Osteoblast (primary cell): ENCODE measurements at places on chromosomes 7 and 10.

GRCh38 chr10:9621216-9621615, 1396.5 kb upstream of the CELF2 start:
- DNase-seq = no peak

DNA sequence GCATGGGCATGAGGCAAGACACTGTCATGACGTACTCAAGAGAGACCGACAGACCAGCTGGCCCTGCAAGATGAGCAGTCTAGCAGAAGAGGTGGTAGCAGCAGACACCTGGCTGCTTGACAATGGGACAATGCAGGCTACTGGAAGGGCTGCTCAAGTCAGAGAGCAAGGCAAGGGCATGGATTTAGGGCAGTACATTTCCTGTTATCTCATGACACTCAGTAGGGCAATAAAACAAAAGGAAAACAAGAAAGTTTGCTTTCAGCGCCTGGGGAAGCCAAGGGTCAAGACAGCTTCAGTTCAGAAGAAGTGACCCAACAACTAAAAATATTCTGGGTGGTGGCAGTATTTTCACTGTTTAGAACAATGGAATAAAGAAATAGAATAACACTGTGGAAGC, 331.8 kb upstream of the PHYHIPL start:
- DNase-seq = no peak

DNA sequence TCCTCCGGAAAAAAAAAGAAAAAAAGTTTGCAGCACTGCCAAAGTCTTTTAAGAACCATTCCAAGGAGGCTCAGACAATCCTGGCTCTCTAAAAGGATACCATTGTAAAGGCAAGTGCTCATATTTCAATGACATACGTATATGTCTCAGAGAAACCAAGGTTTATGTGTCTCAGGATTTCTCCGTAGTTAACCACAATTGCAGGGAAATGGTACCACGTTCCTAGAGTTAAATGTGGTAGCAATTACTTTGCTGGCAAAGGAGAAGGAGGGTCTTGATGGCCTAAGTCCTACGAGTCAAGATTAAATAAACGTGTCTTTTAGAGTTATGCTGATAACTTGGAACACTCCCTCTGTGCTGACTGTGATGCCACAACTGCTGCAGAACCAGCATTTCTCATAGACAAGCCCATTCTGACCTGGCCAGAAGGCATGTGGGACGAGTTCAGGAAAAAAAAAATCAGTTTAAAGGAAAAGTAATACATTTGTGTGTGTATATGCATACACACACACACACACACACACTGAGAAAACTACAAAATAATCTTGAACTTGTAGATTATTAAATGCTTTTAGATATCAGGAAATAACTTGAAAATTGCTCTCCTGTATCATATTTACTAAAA, 245.9 kb downstream of the FGFR2 start:
- no peak for DNase-seq

DNA sequence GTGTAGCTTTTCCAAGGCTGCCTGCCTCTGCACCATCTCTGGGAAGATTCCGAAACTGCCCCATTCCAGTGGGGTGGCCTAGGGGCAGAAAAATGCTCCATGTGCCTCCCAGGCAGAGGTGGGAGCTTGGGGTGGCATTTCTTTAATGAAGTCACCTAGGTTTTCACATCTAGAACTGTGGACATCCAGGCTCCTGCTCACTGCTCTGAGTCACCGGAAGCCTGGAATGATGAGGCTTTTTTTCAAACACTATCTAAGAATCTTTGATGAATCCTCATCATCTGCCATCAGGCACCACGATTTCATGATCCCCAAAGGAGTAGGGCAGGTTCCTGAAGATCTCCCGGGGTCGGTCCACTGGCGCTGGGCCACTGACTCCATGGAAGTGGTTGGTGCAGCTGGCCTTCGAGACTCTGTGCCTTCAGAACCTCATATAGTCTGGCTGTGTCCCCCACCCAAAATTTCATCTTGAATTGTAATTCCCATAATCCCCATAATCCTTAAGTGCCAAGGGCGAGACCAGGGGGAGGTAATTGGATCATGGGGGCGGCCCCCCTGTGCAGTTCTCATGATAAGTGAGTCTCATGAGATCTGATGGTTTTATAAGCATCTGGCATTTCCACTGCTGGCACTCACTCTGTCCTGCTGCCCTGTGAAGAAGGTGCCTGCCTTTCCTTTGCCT, 37.1 kb downstream of the MTURN start:
- no peak for DNase-seq

- no peak for DNase-seq
Observed at GRCh38 chr10:127159648-127160245, 36.6 kb downstream of the INSYN2A start.

DNA sequence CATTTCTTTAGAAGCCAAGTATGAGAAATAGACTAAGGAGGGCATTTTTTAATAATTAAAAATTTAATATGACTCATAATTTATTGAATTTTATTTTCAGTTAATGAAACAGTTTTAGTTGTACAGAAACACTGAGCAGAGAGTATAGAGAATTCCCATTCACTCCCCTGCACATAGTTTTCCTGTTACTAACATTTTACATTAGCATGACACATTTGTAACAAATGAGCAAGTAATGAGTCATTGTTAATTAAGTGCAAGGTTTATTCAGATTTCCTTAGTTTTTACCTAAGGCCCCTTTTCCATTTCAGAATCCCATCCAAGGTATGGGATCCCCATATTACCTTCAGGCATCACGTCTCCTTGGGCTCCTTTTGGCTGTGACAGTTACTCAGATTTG, 271.5 kb upstream of the FZD8 start:
- no peak for DNase-seq

DNA sequence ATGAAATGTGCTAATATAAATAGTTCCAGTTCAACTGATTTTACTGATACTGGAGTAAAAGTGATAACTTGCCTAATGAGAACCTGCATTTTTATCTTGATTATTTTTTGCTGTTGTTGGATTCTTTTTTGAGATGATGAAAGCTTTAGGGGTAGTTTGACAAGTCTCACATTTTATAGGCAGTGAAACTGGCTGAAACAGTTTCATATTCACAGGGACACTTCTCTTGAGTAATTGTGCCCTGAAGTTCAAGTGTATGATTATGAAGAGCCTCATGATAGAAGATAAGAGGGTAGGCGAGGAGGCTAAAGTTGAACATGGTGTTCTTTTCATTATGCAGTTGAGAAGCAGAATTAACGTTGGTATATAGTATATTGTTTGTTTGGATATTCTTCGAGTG, 5.1 kb downstream of the AUTS2 start:
- DNase-seq = no peak

DNA sequence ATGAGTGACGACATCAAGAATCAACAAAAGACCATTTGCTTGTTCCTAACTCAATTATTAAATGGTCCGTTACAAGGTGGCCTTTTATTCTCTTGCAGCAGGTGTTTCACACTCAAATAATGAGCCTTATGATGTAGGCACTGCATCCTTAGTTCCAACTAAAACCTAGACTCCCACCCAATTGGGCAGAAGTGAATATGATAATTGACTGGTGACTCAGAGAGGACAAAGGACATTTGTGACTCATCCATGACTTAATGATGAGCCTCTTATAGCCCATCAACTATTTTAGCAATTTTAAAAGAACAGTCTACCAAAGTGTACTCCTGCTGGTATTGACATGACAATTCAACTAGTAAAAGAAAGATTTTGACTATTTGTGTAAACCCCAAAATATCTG, 1027.8 kb upstream of the PHF14 start:
- no peak for DNase-seq
